SHP77 treated with DMSO at 0.1 percent for 48 hours (cell line): ENCODE measurements at places on chromosomes 13 and 19.

DNA sequence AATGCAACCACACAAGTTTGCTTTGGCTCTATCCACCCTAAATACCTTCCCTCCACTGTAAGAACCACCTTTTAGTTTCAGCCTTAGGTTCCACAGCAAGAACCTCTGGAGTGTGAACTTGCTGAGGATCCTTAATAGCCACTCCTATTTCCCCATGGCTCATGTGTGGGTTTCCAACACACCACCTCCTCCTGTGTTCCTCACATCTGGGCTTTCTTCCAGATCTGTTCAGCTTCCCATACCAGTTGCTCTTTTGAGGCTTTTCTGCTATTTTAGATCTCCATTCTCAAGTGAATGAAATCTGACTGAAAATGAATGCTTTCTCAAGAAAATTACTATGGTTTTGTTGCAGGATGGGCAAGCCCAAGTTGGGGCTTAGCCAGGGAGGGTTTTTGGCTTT is 104.8 kb upstream of the MIR17HG start:
- no peak for DNase-seq

GRCh38 chr13:95793781-95794180 is 116.8 kb downstream of the DNAJC3 start:
- DNase-seq: no peak

DNA sequence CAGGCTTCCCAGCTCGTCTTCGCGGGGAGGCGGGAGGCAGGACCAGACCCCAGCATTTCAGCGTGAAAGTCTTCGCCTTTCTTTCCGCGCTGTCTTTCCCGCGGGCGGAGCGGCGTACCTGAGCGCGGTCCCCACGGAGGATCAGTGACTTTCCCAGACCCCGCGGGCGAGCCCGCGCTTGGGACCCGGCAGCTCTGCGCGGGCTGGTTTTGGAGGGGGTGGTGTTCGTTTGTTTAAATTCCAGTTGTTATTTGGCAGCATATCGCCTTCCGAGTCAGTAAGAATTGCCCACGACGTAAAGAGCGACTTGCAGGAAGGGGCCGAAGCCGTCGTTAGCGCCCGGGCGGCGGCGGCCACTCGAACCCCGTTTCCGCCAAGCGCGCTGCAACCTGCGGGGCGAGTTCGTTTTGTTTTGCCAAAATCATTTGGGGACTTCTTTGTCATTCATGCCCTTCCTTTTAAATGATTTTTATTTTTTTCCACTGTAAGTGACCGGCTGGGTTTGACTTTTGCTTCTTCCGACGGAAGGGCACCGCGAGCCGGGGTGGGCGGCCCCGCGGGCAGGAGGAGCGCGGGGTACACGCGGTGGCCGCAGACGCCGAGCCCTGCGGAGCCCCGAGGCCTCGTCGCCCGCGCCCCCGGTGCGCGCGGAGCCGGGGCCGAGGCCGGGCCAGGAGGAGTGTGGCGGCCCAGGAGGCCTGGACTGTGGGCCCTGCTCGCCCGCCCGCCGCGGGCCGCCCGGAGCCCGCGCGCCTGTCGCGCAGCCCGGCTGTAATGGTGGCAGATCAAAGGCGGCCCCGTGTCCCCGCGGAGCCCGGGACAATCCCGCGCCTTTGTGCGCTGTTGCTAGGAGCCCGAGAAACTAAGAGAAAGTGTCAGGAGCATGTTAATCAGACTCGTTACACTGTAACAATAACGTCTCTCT is 75.9 kb downstream of the ZIC5 start:
- no peak for DNase-seq

DNA sequence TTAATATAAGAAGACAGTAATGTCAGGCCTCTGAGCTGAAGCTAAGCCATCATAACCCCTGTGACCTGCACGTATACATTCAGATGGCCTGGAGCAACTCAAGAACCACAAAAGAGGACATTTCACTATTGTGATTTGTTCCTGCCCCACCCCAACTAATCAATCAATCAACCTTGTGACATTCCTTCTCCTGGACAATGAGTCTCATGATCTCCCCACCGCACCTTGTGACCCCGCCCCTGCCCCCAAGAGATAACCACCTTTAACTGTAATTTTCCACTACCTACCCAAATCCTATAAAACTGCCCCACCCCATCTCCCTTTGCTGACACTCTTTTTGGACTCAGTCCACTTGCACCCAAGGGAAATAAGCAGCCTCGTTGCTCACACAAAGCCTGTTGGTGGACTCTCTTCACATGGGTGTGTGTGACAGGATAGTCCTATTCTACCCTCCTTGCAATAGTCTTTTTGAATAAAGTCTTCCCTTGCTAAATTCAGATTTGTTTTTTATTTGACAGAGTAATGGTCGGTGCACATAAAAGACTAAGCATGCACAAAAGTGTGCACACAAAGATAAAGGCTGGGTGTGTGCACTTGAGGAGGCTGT is 14.0 kb downstream of the CD70 start:
- DNase-seq: no peak

DNA sequence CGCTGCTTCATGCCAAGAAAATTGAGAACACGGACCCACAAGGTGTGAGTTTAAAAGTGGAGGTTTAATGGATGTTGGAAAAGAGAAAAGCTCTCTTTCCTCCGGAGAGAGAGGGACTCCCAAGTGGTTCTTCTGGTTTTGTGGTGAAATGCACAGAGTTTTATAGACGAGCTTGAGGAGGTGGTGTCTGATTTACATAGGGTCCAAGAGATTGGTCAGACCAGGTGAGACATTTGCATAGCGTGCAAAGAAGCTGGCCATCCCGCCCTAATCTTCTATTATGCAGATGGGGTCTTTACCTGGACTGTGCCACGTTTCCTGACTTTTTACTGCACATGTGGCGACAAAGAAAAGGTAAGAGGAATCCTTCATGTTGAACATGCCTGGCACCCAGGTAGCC is 236.4 kb upstream of the PCDH9 start:
- no peak for DNase-seq

DNA sequence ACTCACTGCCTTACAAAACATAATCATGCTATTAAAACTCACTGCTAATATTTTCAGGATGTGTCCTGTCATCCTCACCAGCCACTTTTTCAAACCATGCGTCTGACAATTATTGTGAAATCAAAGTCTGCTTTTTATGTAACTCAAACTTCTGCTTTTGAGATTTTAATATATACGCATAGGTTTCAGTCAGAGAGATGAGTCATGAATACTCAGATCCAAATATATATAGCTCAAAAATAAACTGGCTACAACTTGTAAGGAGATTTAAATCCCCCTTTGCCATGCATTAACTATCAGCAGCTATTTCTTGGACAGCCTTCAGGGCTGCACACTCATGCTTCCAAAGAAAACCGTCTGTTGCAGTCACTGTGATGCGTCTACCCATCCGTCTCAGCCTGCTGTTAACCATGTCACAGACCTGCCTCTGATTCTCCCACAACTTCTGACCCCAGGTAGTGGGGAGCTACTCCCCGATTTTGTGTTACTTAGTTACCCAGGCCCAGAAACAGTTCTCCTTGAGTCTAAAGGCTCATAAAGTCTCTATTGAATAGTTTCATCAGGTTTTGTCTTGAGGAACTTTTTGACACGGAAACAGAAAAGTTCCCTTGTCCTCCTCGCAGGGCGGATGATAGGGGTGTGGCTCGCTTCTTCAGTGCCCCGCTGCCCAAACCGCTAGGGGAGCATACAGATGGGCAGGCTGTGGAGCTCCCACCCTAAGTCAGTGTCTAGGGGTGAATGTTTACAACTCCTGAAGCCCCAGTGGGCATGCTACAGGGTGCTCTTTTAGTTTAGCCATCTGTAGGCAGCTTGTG is 33.8 kb upstream of the SGCG start:
- DNase-seq: no peak

GRCh38 chr19:7645656-7646425 is 8.9 kb downstream of the STXBP2 start:
- no peak for DNase-seq

DNA sequence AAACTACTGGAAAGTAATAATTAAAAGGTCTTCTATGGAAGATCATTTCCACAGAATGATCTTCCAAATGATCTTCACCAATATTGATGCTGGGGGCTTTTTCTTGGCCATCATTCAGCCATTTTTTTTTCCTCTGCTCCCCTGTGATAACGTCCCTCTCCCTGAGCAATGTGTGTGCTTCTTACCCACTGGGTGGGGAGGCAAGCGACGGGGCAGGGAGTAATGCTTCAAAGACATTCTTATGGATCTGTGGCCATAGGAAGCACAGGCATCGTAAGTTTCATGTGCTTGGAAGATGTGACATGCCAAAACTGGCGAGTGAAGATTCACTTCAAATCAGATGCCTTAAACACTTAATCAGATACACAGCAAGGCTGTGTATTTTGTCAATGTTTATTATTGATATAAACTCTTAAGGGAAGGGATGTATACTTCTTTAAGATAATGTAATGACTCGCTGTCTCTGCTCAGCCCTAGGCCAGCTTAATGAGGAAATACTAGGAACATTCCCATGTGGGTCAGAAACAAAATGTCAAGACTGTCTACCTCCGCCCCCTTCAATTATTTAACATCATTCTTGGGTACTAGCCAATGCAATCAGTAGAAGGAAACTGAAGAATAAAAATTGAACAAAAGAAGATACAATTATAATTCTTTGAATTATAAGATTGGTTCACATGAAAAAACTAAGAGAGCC is 34.1 kb upstream of the SERPINE3 start:
- DNase-seq: no peak

DNA sequence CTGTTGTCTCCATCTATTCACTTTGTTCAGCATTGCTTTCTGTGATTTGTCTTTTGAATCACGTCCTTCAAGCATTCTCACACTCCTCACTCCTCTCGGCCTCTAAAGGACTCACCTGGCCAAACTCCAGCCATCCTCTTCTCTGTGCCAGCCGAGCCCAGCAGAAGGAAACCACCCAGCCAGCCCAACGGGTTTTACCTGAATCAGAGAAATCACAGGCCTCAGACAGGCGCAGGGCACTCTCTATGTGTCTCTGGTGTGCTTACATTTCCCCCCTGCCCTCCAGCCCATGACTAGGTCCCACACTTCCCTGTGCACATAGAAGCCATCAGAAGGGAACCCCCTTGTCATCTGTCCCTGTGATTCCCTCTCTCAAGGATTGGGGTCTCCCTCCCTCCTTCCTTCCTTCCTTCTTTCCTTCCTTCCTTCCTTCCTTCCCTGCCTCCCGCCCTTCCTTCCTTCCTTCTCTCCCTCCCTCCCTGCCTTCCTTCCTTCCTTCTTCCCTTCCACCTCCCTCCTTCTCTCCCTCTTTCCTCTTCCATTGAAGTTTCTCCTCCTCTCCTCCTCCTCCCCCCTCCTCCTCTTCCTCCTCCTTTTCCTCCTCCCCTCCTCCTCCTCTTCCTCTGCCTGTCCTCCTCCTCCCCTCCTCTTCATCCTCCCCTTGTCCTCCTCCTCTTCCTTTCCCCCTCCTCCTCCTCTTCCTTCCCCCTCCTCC is 8.8 kb upstream of the ZNF541 start:
- DNase-seq: no peak

- no peak for DNase-seq
Measured at GRCh38 chr19:16394681-16395375, 70.2 kb downstream of the KLF2 start.

DNA sequence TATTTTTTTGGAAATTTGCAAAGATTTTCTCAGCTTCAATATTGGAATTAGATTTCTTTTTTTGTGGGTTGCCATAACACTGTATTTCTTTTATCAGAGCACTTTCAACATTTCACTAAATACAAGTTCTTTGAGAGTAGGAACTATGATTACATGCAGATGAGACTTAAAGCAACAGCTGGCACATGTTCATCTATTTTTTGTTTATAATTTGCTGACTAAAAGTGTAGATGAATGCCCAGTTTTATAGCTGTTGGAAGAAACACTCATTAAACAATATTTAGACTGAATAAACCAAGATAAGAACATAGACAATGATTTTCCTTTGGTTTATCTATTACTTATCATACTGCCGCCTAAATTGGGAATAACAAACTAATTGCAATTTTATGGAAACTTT is 803.0 kb upstream of the KLHL1 start:
- DNase-seq: no peak

DNA sequence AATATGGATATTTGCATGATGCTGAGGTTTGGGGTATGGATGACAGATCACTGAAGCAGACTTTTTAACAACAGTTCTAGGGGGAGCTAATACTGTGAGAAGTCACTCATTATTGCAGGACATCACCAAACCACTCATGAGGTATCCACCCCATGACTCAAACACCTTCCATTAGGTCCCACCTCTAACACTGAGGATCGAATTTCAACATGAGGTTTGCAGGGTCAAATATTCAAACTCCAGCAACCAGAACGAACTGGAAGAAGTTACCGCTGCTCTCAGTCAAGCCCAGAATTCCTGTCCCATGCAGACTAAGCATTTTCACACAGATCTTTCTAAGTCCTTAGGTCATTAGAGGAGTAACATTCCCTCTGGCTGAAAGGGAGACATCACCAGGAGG is 758.9 kb downstream of the UQCRFS1 start:
- no peak for DNase-seq
